Ammon's horn (tissue), 1 donor: ENCODE measurements at places on chromosomes 16 and 17.

- DNase-seq: no peak
Measured at GRCh38 chr17:63358956-63359355, 87.2 kb downstream of the CYB561 start.

DNA sequence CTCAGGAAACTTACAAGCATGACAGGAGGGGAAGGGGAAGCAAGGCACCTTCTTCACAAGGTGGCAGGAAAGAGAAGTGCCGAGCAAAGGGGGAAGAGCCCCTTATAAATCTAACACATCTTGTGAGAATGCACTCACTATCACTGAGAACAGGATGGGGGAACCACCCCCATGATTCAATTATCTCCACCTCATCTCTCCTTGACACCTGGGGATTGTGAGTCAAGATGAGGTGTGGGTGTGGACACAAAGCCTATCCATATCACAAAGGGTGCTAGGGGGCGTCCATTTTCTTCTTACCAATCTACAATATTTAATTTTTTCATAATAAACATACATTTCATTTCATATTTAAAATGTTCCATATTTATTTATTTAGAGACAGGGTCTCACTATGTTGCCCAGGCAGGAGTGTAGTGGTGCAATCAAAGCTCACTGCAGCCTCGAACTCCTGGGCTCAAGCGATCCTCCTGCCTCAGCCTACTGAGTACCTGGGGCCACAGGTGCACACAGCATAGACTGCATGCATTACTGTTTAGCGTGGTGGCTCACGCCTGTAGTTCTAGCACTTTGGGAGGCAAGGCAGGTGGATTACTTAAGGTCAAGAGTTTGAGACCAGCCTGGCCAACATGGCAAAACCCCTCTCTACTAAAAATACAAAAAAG lies 26.5 kb upstream of the FAAP100 start:
- DNase-seq: no peak

DNA sequence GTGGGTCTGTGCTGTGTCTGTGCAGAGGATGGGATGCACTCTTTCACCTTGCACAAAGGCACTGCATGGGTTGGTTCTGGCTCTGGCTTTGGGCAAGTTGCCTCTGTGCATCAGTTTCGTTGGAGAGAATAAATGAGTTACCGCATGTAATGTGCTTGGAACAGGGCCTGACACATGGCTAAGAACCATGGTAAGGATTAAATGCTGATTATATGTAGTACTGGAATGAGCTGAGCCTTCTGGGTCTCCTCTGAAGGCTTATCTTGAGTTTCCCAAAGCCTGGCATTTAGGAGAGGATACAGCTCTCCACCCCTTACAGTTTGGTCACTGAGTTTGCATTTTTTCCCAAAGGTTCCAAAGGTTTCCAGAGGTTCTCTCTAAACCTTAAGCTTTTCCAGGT lies 69.1 kb downstream of the KSR1 start:
- DNase-seq: no peak

GRCh38 chr17:60926466-60927183 lies 249.0 kb downstream of the BCAS3 start:
- no peak for DNase-seq

- no peak for DNase-seq
Measured at GRCh38 chr17:78658281-78658785, 81.1 kb upstream of the DNAH17 start.

- DNase-seq: peak; percentile 57
Measured at GRCh38 chr16:88383401-88384221, 852 bp downstream of the ZNF469 start.

- DNase-seq: no peak
Measured at GRCh38 chr16:49516382-49517036, 142.9 kb downstream of the C16orf78 start.

DNA sequence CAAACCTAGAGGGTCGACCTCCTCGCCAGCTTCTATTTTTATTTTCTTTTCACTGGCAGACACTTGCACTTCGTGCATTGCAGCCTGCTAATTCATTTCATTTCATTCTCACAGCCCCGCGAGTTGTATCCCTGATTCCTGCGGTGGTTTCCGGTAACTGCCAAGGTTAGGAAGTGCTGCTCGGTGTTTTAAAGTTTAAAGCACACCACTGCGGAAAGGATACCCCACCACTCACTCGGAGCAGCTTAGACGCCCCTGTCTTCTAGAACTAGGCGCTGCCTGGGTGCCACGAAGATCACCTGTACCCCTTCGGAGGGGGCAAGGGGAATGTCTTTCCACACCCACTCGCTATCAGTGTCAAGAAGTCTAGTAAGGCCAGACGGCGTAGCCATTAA lies 509 bp downstream of the CNEP1R1 start:
- no peak for DNase-seq

DNA sequence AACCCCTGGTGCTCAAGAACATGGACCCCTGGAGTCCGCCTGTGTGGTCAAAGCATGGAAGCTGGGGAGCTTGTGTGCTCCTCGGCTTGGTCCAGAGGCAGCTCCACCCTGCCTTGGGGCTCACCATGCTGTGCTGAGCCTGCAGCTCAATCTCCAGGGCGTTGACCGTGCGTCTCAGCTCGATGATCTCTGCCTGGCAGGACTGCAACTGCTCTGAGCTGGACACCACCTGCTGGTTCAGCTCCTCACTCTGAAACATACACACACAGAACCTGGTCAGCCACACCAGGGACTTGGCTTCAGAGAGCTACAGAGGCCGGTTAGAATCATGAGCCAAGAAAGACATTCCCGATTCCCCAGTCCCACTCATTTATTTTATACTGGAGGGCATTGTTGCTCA lies 2.7 kb downstream of the KRT35 start:
- no peak for DNase-seq

- DNase-seq: no peak
Measured at GRCh38 chr16:164827-165538, 795 bp upstream of the HBM start.

DNA sequence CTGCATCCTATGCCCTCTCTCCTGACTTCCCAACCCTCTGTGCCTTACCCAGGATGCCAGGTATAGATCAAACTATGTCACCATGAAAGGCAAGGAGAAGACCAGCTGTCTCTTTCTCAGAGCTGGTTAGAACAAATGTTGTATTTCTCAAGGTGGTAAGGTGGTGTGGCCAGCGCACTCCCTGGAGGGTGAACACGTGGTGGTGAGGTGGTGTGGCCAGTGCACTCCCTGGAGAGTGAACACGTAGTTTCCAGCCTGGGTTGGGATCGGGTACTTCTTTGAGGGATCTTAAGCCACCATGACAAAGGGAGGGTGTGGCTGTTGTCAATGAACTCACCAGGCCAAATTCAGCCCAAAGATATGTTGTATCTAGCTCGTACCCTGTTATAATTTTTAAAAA lies 26.8 kb downstream of the KATNIP start:
- no peak for DNase-seq

GRCh38 chr16:86946396-86946795 lies 368.0 kb downstream of the FOXL1 start:
- DNase-seq: no peak

- DNase-seq: no peak
Measured at GRCh38 chr17:76820039-76820438, 48.2 kb upstream of the MGAT5B start.

DNA sequence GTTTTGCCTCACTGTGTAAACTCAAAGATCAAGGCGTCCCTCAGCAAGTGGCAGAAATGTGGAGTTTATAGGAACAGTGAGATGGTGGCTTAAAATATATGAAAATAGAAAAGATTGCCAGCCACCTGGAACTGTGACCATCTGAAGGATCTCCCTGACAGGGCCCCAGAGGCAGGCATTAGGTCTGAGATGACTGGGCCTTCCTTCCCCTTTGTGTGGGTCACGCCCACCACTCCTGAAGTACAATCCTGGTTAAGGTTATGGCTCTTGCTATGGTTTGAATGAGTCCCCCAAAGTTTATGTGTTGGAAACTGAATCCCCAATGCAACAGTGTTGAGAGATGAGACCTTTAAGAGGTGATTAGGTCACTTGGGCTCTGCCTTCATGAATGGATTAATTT lies 6.4 kb downstream of the ST6GALNAC2 start:
- DNase-seq: no peak
